Uterus (tissue), 4 donors: ENCODE measurements at places on chromosomes 16 and 17. TPM values are rescaled to one million over a fixed set of nuclear protein-coding genes. Genes with fewer than 3 reads are reported as not detected.

The ZNF747 gene
- 3.8 TPM for total RNA-seq

DNA sequence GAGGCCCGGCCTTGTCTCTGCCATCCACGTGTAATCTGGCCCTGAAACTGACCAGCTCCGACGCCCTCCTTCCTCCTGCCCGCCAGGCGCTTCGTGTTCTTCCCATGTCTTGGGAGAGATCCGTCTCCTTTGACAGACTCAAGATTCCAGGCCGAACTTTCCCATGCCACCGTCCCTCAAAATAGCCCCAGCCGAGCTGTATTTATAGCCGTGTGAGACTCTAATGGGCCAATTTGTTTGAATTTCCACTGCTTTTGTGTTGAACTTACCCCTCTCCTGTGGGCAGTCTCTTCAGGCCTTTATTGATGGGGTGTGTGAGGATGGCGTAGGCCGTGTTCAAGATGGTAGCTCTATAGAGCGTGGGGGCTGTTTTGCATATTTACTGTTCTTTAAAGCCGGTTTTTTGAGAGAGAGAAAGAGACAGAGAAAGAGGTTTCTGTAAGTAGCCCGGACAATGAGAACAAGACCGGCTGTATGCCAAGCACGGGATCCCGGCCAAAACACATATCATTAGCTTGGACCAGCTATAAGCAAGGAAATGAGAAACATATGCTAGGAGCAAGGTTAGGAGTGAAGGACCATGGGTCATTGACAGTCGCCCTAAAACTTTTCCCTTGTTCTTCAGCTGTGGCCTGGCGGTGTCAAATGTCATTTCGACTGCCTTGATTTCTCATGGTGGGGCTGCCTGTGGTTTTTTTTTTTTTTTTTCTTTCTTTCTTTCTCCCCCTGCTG, 124.5 kb upstream of the ZFHX3 start:
- no peaks in the 10 kb centered on the region for H3K36me3 ChIP-seq
- DNase-seq: peak; percentile 90

DNA sequence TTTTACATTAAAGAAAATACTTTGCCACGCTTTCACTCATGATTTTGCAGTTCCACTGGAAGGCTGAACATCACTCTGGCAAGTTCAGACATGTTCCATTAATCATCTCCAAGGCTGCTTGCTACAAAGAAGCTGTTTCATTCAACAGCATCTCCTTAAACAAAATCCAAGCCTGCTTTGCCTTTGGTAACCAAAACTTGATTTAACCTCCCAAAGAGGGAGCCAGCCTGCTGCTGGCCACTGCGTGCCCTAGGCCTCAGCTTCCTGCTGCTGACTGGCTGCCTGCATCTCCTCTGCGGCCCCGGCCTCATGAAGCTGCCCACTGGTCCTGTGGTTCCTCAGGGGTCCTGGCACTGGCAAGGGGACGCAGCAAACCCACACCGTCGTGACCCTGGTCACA, 31.8 kb downstream of the ANKRD11 start:
- no peaks in the 10 kb centered on the region for H3K4me1 ChIP-seq
- H3K27ac ChIP-seq: no peak overlapping the region
- H3K36me3 ChIP-seq: no peaks in the 10 kb centered on the region
- no peak overlapping the region for H3K4me3 ChIP-seq
- no peak for DNase-seq

- H3K4me3 ChIP-seq: no peak overlapping the region
- no peaks in the 10 kb centered on the region for H3K4me1 ChIP-seq
- H3K36me3 ChIP-seq: no peaks in the 10 kb centered on the region
Measured at GRCh38 chr17:76497979-76498875, 3.0 kb downstream of the RHBDF2 start.
